ENCODE measurements at places on chromosomes 6 and 20. TPM values are rescaled to one million over a fixed set of nuclear protein-coding genes. Genes with fewer than 3 reads are reported as not detected.

The ECT2L gene
- not detected for polyA plus RNA-seq

The GCM1 gene
- not detected for polyA plus RNA-seq

The SYNDIG1 gene
- 9.1 TPM for polyA plus RNA-seq

The SRMS gene
- polyA plus RNA-seq = 0.39 TPM

The ZNF335 gene
- polyA plus RNA-seq = 12.4 TPM

The TNXB gene
- 6.5 TPM for polyA plus RNA-seq
